Kidney epithelial cell (primary cell): ENCODE measurements at places on chromosomes 2 and 18. TPM values are rescaled to one million over a fixed set of nuclear protein-coding genes. Genes with fewer than 3 reads are reported as not detected.

The DNAJC10 gene
- total RNA-seq: 157 and 171 TPM in 2 replicates

The SF3B1 gene
- 141 and 148 TPM in 2 replicates for total RNA-seq

The STPG4 gene
- not detected in 2 replicates for total RNA-seq

The TIA1 gene
- 64.6 and 65.7 TPM in 2 replicates for total RNA-seq

The ACTG2 gene
- total RNA-seq: 0.27 and 2.1 TPM in 2 replicates

The ACVR1C gene
- 0.07 and 0.13 TPM in 2 replicates for total RNA-seq

The C2orf15 gene
- 6.7 and 7.8 TPM in 2 replicates for total RNA-seq

The MAP3K19 gene
- total RNA-seq: not detected in 2 replicates

The HOXD12 gene
- total RNA-seq: not detected in 2 replicates

The ACKR3 gene
- 0.89 and 1.2 TPM in 2 replicates for total RNA-seq

The CELF4 gene
- 0.34 TPM in 1 of 2 replicates, not detected in the other for total RNA-seq

The PARD3B gene
- total RNA-seq: 6.5 and 6.6 TPM in 2 replicates

The TRIM43 gene
- total RNA-seq: not detected in 2 replicates

The KCNF1 gene
- total RNA-seq: 3.1 TPM in 2 replicates

The IL36RN gene
- total RNA-seq: 0.04 and 0.34 TPM in 2 replicates

The IL1B gene
- total RNA-seq: 0.13 TPM in 1 of 2 replicates, not detected in the other

The ZNF804A gene
- not detected in 2 replicates for total RNA-seq

The SPC25 gene
- 1.8 and 2.0 TPM in 2 replicates for total RNA-seq

The MYO3B gene
- total RNA-seq: 0.68 and 1.1 TPM in 2 replicates

The ARHGAP28 gene
- 4.6 and 6.0 TPM in 2 replicates for total RNA-seq
